ENCODE measurements at places on chromosomes 1 and 21.

DNA sequence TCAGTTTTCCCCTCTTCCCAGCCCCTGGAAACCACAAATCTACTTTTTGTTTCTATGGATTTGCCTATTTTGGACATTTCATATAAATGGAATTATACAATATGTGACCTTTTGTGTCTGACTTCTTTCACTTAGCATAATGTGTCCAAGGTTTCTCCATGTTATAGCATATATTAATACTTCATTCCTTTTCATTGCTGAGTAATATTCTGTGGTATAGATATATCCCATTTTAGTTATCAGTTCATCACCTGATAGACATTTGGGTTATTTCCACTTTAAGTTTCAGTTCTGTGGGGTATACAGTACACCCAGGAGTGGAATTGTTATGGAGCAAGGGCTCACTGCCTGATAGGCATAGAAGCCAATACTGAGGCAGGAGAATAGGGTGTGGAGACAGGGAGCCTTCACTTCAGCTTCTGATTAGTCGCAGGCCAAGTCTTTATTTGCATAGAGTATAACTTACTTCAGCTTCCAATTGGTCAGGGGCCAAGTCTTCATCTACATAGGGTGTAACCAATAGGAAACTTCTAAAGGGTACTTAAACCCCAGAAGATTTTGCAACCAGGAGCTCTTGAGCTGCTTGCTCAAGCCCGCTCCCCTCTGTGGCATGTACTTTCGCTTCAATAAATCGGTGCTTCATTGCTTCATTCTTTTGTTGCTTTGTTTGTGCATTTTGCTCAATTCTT lies 8.3 kb upstream of the NVL start:
- DNase-seq, result no peak

GRCh38 chr1:86471291-86471690 lies 2.6 kb downstream of the CLCA1 start:
- no peak for DNase-seq

DNA sequence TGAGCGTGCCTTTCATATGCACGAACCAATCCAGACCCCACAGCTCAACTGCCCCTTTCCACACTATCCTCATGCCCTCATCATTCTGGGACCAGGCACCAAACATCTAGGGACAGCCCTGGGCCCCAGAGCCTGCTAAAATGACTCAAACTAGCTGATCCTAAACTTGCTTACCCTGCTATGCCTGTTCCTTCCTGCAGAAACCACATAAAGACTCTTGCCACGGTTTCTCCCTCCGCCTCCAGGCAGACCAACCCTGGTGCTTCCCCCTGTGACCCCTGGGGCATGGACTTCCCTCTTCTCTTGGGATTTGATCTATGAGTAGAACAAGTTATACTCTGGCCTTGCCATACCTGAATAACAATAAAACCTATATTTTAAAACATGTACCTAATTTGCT lies 138.0 kb upstream of the CD34 start:
- no peak for DNase-seq

DNA sequence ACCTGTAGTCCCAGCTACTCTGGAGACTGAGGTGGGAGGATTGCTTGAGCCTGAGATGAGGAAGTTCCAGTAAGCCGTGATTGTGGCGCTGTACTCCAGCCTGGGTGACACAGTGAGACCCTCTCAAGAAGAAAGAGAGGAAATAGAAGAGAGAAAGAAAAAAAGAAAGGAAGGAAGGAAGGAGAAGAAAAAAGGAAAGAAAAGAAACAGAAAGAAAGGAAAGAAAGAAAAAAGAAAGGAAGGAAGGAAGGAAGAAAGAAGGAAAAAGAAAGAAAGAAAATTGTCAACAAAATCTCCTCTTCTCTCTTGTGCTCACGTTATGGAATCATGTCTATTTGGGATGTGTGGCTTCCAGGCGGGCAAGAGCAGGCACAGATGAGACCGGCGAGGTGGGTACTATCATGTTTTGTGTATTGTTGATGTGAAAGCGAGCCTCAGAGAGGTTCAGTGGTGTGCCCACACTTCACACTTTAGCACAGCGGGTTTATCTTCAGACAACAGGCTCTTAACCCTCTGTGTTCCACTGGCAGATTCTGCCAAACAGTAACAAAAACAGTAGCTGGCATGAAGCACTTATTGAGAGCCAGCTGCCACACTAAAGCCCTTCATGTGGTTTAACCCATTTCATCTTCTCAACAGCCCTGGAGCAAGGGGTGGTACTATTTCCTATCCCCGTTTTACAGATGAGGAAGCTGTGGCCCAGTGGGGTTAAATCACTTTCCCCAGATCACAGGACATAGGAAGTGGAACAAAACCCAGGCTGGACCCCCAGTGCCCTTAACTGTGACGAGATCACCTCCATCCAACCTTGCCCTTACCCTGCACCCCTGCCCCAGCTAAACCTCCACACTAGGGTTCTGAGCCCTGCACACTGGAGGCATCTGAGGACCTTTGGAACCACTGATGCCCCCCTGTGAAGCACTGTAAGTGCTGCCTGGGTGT lies 94.7 kb upstream of the TARDBP start:
- no peak for DNase-seq

- no peak for DNase-seq
Observed at GRCh38 chr1:235993652-235994051, 71.2 kb downstream of the NID1 start.

- no peak for DNase-seq
Observed at GRCh38 chr21:15839601-15840000, 109.8 kb downstream of the USP25 start.

GRCh38 chr1:180152588-180152987 lies 2.1 kb upstream of the QSOX1 start:
- DNase-seq, result no peak

DNA sequence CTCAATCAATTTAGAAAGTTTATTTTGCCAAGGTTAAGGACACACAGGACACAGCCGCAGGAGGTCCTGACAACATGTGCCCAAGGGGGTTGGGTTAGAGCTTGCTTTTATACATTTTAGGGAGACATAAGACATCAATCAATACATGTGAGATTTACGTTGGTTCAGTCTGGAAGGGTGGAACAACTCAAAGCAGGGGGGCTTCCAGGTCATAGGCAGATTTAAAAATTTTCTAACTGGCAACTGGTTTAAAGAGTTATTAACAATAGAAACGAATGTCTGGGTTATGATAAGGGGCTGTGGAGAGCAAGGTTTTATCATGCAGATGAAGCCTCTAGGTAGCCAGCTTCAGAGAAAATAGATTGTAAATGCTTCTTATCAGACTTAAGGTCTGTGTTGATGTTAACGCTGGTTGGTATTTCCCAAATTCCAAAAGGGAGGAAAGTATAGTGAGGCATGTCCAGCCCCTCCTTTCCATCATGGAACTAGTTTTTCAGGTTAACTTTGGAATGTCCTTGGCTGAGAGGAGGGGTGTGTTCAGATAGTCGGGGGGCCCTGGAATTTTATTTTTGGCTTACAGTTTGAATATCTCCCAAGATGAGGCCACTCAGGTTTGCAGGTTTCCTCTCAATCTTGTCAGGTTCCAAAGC lies 31.0 kb upstream of the TGFBR3 start:
- no peak for DNase-seq

GRCh38 chr1:184889166-184889565 lies 85.1 kb downstream of the NIBAN1 start:
- DNase-seq, result no peak

- DNase-seq, result no peak
Observed at GRCh38 chr1:7940745-7941436, at the start of gene TNFRSF9. Gene TNFRSF9 (minus strand): TSS chr1:7940839. CDS start chr1:7939994, 845 bp downstream.
